ENCODE measurements at places on chromosomes 6 and 20. TPM values are rescaled to one million over a fixed set of nuclear protein-coding genes. Genes with fewer than 3 reads are reported as not detected.

The ZNF831 gene
- total RNA-seq, result not detected

The TFB1M gene
- total RNA-seq, result 7.5 TPM

The BCAS4 gene
- total RNA-seq, result 28.8 TPM

The NR2E1 gene
- total RNA-seq, result not detected

The DPPA5 gene
- total RNA-seq, result not detected

The PDE10A gene
- total RNA-seq, result 27.3 TPM

The RIOK1 gene
- 11.4 TPM for total RNA-seq

The BRPF3 gene
- total RNA-seq, result 10.8 TPM

The AVP gene
- total RNA-seq, result not detected

The VWA7 gene
- total RNA-seq, result 1.7 TPM

The TRIM31 gene
- total RNA-seq, result 0.85 TPM

The BACH2 gene
- total RNA-seq, result 1.6 TPM

The PEX3 gene
- 12.5 TPM for total RNA-seq

The SCRT2 gene
- not detected for total RNA-seq

The SCGN gene
- 0.36 TPM for total RNA-seq
